ENCODE measurements at places on chromosomes 4 and X. TPM values are rescaled to one million over a fixed set of nuclear protein-coding genes. Genes with fewer than 3 reads are reported as not detected.

SLC7A11 gene
- total RNA-seq, result 2.1 TPM

ELF2 gene
- 66.2 TPM for total RNA-seq

GRCh38 chrX:63283348-63283747 is 67.8 kb downstream of the SPIN4 start:
- DNase-seq, result no peak

DNA sequence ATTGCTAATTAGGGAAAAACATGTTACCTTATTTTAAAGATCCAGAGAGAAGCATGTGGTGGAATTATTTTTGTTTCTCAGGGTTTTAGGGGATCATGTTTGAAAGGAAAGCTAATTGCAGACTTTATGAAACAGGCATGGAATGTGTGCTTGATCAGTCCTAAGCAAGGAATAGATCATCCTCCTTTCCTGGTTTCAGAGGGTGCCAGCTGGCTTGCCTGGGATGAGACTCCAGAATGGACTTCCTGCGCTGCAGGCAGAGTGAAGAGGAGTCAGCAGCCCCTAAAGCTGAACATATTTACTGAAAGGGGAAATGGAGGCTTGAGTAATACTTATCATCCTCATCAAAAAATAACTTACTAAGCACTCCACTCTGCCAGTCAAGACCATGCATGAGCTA is 13.3 kb downstream of the FGF5 start:
- DNase-seq, result no peak

DNA sequence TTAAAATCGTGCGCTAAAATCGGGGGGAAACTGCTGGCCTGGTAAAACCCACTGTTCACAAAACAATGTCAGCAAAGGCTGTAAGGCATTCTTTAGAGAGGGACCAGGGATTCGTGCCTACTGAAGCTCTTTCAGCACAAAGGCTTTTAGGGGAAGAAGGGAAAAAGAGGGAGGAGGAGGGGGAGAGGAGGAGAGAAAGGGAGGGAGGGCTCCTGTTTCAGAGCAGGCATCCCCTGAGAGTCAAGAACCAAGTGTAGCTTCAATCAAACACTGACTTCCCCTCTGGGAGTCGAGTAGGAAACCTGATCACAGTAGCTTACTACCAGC is 9.5 kb downstream of the BCOR start:
- no peak for DNase-seq

Measured in skin of body (tissue), 3 donors.